ENCODE measurements at places on chromosomes 6 and 20.

GRCh38 chr6:125300992-125301434 lies 754 bp downstream of the HDDC2 start:
- DNase-seq = no peak

- DNase-seq = peak; percentile 28
These were observed 1.6 kb upstream of the KIF16B start for GRCh38 chr20:16574656-16575355.

- DNase-seq = no peak
These were observed 52.7 kb downstream of the TOP1 start for GRCh38 chr20:41081276-41081814.

GRCh38 chr6:160999516-160999915 lies 7.9 kb downstream of the MAP3K4 start:
- no peak for DNase-seq

- no peak for DNase-seq
These were observed 273.0 kb upstream of the PREP start for GRCh38 chr6:105675715-105676397.

GRCh38 chr20:53735536-53736050 lies 142.0 kb upstream of the ZNF217 start:
- no peak for DNase-seq

DNA sequence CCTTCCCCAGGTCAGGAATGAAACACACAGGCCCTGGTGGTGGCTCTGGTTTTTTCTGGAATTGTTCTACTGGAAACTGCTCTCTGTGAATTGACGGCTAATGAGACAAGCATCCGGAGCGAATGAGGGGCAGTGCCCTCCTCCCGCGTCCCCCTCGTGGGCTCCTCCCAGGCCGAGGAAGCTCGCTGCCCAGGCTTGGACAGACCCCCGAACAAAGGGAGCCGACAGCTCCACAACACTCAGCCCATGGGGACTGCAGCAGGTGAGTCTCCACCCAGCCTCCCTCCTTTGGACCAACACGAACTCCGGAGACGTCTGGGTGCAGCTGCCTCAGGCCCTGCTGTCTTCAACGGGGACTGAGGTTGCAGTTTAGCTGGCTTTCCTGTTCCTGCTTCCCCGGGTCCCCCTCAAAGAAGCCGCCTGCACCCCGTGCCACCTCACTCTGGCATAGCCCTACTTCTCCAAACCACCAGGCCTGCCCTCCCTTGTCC lies 31.3 kb upstream of the AFDN start:
- DNase-seq = no peak

DNA sequence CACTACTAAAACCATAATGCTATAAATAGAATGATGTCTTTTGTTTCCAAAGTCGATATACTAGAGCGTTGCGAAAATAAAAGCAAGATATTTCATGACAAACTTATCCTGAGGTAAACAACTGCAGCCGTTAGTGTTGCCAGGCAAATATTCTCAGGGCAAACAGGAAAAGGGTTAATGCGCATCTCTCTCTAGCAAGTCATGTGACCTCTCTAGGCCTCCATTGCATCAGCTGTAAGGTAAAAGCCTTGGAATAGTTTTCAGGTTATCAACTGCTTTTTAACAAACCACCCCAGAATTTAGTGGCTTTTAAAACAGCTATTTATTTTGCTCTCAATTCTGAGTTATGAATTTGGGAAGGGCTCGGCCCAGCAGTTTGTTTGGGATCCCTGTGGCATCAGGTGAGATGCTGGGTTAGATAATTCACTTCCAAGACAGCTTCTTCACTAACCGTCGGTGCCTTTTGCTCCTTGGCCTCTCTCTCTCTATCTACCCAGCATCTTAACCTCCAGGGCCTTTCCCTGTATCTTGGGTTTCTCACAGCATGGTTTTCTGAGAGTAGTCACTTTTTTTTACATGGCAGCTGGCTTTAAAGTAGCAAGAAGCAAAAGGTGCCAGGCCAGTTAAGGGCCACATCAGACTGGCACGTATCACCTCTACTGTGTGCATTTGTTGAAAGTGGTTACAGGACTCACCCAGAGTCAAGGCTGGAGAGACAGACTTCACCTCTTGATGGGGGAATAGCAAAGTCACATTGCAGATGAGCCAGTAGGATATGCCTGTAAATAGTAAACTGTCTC lies 39.2 kb upstream of the LTV1 start:
- no peak for DNase-seq

DNA sequence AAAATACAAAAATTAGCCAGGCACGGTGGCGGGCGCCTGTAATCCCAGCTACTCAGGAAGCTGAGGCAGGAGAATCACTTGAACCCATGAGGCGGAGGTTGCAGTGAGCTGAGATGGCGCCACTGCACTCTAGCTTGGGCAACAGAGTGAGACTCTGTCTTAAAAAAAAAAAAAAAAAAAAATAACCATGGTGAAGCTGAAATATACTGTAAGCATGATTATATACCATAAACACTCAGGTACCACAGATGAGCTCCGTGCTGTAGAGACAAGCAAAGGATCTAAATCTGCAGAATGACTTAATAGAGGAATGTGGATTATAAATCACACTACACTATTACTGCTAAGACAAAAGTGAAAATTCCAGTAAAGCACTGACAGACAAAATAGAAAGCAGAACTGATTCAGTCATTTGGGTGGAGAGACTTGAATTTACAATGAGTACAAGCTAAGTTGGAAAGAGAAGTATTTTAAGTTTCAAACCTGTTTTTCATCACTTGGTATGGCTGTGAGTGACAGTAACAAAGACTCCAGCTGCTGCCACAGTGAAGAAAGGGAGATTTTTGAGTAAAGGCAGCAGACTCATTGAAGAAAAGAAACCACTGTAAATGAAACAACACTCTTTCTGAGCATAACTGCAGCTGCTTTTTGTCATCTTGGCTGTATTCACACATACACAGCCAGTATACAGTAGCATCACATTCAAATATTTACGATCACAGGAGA lies 322.1 kb downstream of the RNGTT start:
- DNase-seq = no peak

GRCh38 chr20:19872001-19872400 lies 113.9 kb downstream of the RIN2 start:
- no peak for DNase-seq

GRCh38 chr20:19336631-19337030 lies 124.2 kb downstream of the SLC24A3 start:
- no peak for DNase-seq

DNA sequence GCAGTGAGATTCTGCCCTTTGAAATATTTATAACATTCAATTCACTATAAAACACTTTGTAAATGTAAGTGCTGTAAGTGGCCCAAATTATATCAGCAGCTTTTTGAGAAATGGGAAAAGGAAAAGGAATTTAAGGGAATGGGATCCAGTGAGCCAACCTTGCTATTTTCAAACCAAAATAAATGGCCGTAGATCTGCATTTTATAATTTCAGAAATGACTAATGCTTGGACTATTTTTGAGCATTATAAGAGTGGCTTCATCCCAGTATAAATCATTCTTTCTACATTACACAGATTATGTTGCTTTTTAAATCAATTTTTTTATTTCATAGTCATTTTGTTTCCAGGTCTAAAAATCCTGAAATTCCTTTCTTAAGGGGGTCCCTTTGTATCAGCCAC lies 49.2 kb downstream of the ANKRD6 start:
- DNase-seq = no peak

GRCh38 chr6:7721649-7722048 lies 4.2 kb upstream of the BMP6 start:
- no peak for DNase-seq

- DNase-seq = no peak
These were observed 317.1 kb downstream of the PLCB1 start for GRCh38 chr20:8449123-8449522.

DNA sequence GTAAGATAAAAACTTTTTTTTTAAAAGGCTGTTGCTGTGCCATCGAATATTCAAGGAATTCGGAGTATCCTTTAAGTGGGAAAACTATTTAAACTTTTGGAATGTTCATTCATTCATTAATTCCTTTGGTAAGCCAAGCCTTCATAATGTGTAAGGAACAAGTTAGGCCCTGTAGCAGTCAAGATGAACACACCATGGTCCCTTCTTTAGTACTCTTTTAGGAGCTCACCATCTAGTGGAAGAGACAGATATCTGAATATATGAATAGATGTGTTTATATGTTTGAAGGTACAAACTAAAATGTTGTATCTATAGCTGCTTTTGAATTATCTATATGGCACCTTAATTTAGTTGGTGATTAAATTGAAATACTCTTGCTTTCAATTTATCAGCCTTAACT lies 5.8 kb downstream of the SPO11 start:
- DNase-seq = no peak

DNA sequence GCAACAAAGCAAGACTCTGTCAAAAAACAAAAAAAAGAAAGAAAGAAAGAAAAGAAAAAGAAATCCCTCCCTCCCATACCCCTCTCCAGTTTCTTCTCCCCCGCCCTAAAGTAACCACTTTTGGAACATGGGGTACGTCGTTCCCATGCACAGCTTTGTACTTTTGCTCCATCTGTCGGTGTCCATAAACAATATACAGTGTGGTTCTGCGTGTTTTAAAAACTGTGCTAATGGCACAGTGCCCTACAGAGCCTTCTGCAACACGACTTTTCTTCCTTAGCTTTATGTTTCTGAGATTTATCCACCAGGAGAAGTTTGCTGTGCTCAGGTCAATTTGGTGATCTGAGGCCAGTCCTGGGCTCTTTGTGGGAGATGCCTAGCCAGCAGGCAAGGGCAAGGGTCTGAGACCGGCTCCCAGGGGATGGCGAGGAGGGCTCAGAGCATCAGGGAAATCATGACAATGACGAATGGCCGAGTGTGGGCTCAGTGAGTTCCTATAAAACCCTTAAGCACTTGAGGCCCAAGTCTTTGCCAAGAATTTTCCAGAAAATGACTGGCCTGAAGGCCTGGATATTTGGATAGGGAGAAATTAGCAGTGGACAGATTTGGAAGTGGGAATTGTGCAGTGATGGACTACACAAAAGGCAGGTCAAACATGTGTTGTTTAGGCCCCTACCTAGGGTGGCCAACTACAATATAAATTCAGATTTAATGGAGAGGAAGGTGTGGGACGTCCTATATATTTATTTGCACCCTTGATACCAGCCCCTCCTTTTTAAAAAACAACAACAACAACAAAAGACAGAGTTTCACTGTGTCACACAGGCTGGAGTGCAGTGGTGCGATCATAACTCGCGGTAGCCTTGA lies 1.9 kb upstream of the BCAS4 start:
- DNase-seq = no peak

DNA sequence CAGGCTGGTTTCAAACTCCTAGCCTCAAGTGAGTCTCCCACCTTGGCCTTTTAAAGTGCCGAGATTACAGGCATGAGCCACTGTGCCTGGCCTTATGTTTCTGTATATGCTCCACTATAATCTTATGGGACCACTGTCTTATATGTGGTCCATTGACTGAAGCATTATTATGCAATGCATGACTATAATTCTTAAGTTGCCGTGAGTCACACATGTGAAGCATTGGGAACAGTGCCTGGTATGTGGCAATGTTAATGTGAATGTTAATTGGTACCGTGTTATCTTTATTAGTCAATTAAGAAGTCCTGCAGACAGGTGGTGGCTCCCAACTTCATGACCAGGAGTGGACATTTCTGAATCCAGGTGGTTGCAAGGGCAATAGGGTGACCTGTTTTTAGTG lies 14.7 kb upstream of the ASXL1 start:
- DNase-seq = no peak

GRCh38 chr20:11193241-11193640 lies 519.4 kb upstream of the JAG1 start:
- no peak for DNase-seq

- DNase-seq = no peak
These were observed 320.6 kb upstream of the AGPAT4 start for GRCh38 chr6:161594412-161594811.

GRCh38 chr6:122264557-122264956 lies 134.9 kb upstream of the HSF2 start:
- no peak for DNase-seq

- DNase-seq = no peak
These were observed 3.0 kb downstream of the SPINT4 start for GRCh38 chr20:45725134-45725533.

DNA sequence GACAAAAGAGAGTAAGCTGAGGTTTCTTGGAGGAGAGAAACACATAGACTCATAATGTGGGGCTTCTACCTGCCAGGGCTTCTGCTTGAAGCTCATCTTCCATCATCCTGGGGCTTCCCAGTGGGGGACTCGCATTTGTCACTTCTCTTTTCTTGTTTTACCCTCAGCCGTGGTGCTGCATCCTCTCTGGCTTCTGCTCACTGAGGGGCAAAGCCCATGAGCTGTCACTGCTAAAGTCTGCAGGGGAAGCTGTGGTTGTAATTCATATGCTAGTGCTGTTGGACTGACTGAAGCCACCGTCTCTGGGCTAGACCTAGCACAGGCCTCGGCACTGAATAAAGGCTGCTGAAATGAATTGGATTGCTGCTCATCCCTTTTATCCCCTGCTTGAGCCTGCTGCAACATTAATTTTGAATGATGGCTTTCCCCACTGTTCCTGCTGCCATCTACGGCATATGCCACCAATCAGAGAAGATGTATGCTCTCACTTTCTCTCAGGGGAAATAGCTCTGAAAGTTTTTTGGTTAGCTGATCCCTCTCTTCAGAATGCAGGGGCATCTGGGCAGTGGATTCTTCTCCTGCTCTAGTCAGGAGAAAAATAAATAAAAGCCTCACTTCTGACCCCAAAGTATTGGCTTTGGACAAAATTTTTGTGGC lies 568.4 kb upstream of the MAP3K7 start:
- DNase-seq = no peak

GRCh38 chr6:56222499-56222898 lies 24.9 kb downstream of the COL21A1 start:
- no peak for DNase-seq

DNA sequence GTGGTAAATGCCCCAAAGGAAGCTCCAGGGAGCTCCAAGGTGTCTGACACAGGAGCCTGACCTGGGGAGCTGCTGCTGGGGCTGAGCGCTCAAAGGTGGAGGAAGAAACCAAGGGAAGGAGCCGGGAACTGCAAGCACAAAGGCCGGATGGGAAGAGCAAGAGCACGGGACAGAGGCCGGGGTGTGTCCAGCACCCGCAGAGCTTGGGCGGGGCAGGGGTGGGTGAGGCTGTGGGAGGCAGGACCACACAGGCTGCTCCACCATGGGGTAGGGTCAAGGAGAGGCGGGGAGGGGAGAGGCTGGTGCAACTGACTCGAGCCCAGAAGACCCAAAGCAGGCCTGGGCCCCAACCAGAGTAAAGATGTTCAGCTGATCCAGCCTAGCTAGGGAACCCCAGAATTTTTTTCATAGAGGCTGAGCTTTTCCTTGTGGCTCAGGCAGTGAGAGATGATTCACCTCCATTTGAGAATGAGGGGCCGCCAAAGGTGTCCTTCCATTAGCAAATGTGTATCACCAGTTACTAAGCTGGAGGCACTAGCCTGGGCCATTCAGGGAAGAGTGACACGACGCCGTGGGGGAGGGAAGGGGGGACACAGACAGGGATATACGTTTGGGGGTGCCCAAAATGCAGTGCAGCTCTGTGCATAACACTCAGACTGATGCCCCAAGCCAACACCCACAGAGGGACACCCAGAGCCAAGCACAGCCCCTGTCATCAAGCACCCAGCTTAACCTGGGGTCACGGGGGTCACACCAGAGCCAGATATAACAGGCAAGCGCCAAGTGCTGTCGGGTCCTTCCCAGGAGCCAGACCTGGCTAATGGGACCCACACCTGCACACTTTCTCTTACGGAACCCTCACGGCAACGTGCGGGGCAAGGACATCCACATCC lies 21.3 kb upstream of the TLDC2 start:
- DNase-seq = no peak

- DNase-seq = no peak
These were observed 49.9 kb downstream of the STK4 start for GRCh38 chr20:45016089-45016671.
